ENCODE measurements at places on chromosomes 16 and 17. TPM values are rescaled to one million over a fixed set of nuclear protein-coding genes. Genes with fewer than 3 reads are reported as not detected.

QRICH2 gene
- total RNA-seq, result 1.7 TPM

DNA sequence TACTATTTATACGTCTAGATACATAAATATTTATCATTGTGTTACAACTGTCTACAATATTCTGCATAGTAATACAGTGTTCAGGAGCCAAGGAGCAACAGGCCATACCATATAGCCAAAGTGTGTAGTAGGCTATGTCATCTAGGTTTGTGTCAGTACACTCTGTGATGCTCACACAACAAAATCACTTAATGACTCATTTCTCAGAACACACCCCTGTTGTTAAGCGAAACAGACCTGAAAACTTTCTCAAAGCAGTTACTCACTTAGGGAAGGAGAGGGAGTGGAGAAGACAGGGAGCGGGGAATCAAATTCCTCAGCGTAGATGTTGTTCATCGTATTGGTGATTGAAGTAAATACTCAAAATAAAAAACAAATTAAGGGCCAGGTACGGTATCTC lies 269.5 kb downstream of the STX8 start:
- no peaks in the 10 kb centered on the region for H3K27me3 ChIP-seq
- no peak overlapping the region for H3K4me3 ChIP-seq
- no peak for DNase-seq

ANKRD40CL gene
- not detected for total RNA-seq

DNA sequence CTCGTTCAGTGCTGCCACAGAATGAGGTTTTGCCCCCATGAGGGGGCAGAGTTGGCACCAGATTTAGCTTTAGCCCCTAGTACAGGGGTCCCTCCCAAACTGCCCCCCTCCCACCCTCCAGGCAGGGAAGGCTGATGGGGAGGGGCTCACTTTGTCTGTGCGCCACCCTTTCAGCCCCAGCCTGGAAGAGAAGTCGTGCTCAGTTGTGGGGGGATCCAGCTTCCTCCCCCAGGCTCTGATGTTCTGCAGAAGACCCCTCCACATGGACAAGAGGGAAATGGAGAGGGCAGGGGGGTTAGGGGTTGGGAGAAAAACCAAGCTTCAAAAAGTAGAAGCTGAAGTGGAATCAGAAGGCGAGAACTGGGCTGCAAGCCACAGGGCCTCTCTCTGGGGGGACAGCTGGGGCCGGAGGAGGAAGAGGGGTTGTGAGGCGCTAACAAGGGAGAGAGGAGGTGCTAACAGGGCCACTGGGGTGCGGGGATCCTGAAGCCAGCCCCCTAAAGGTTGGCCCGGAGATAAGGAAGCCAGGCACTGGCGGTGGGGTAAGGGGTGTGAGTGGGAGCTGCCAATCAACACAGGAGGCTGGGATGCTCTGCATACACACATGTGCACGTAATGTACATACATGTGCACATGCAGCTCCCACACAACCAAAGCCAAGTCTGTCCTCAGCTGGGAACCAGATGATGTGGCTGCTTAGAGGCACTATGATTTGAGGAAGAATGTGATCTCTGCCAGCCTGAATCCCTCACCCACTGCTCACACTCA lies 7.0 kb upstream of the TMEM92 start:
- H3K36me3 ChIP-seq, result no peaks in the 10 kb centered on the region
- no peak overlapping the region for H3K4me3 ChIP-seq
- no peaks in the 10 kb centered on the region for H3K27me3 ChIP-seq
- DNase-seq, result no peak
- no peak overlapping the region for H3K27ac ChIP-seq
- peaks cover 68% of the 10 kb centered on the region for H3K4me1 ChIP-seq

CFAP52 gene
- total RNA-seq, result 1.2 TPM

DNA sequence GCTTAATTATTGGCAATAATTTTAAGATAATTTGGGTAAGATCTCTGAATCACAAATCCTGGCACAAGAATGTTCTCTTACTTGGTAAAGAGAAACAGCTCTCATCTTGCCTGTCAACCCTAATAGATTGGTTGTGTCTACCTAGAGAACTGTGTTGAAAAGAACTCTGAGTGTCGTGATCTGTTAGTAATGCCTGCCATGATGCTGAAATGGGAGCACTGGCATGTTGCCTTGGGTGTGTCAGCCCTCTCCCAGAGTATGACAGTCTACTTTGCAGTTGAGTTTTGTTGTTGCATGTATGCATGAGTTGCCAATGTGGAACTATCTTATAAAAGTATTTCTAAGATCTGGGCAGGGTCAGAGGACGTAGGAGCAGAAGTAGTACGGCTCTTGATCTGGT lies 221.4 kb downstream of the MAF start:
- no peak overlapping the region for H3K27ac ChIP-seq
- H3K27me3 ChIP-seq, result peaks cover 11% of the 10 kb centered on the region
- H3K4me1 ChIP-seq, result no peaks in the 10 kb centered on the region
- no peak for DNase-seq
- H3K36me3 ChIP-seq, result no peaks in the 10 kb centered on the region

RASL10B gene
- 17.9 TPM for total RNA-seq

MLST8 gene
- total RNA-seq, result 62.8 TPM

- no peaks in the 10 kb centered on the region for H3K27me3 ChIP-seq
- H3K27ac ChIP-seq, result no peak overlapping the region
- H3K4me1 ChIP-seq, result no peaks in the 10 kb centered on the region
- no peak overlapping the region for H3K4me3 ChIP-seq
These were observed 36.1 kb upstream of the MRC2 start for GRCh38 chr17:62591333-62591732.

- H3K27me3 ChIP-seq, result no peaks in the 10 kb centered on the region
- no peak for DNase-seq
- no peaks in the 10 kb centered on the region for H3K36me3 ChIP-seq
- no peak overlapping the region for H3K27ac ChIP-seq
- no peak overlapping the region for H3K4me3 ChIP-seq
- H3K4me1 ChIP-seq, result peaks cover 6% of the 10 kb centered on the region
These were observed 29.7 kb upstream of the PEMT start for GRCh38 chr17:17621254-17621653.

EVPL gene
- total RNA-seq, result 0.19 TPM

DNA sequence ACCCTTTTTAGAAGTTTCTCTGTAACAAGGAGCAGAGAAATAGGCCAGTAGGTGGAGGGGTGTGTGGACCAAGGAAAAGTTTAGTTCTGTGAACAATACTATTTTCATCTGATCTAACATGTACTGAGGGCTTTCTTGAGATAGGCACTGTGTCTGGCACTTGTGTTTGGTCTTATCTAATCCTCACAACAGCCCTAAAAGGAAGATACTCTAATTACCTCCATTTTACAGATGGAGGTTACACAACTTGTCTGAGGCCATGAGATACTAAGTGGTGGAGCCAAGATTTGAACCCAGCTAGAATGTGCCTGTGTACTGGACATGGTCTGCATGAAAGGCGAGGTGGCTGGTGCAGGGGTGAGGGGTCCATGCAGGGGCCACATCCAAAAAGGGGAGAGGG lies 4.5 kb downstream of the TNFSF12 start:
- peaks cover 16% of the 10 kb centered on the region for H3K36me3 ChIP-seq
- H3K27me3 ChIP-seq, result no peaks in the 10 kb centered on the region
- H3K4me1 ChIP-seq, result peaks cover 33% of the 10 kb centered on the region
- no peak for DNase-seq
- peak overlapping the region; percentile 45 for H3K27ac ChIP-seq

CEMP1 gene
- total RNA-seq, result not detected

DNA sequence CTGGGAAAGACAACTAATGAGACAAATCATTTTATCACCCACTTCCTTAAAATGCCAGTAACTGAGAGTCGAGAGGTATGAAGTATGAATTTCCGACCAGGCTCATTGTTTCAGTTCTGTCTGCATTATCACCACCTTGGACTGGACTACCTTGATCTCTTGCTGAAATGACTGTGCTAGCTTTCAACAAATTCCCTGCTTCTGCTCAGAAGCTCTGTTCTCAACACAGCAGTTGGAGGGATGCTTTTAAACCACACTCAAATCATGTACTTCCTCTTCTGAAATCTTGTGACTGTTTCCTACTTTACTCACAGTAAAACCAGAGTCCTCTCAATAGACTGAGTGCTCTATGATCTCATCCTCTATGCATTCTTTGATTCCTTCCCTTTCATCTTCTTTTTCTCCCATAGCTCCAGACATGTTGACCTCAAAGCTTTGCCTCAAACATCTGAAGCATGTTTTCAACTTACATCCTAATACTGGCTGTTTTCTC lies 195.8 kb downstream of the KCNJ2 start:
- no peaks in the 10 kb centered on the region for H3K4me1 ChIP-seq
- no peaks in the 10 kb centered on the region for H3K27me3 ChIP-seq
- no peak for DNase-seq
- no peak overlapping the region for H3K27ac ChIP-seq
- no peak overlapping the region for H3K4me3 ChIP-seq

Data from esophagus muscularis mucosa (tissue), 4 donors.